ENCODE measurements at places on chromosomes 1 and 21.

DNA sequence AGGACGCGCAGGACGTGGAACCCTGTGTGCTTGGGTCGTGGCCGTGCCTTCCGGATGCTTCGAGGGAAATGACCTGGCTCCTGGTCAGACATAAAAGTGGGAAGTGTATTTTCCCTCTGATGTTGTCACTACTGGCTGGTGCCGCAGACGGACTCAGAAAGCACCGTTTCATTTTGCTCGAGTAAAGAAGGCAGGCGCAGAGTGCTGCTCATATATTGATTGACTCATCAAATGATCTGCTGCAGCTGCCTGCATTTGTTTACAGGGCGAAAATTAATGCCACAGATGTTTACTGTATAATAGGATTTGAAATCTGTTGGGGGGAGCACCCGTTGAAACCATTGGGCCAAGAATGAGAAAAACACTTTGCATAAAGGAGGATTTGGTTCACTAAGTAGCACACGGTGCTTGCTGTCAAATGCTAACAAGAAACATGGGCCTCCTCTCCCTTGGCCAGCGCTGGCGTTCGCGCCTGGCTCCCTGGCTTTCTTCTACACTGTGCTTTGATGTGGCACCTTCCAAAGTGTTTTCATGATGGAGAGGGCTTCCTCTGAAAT is 365.5 kb downstream of the CAMTA1 start:
- DNase-seq: no peak

DNA sequence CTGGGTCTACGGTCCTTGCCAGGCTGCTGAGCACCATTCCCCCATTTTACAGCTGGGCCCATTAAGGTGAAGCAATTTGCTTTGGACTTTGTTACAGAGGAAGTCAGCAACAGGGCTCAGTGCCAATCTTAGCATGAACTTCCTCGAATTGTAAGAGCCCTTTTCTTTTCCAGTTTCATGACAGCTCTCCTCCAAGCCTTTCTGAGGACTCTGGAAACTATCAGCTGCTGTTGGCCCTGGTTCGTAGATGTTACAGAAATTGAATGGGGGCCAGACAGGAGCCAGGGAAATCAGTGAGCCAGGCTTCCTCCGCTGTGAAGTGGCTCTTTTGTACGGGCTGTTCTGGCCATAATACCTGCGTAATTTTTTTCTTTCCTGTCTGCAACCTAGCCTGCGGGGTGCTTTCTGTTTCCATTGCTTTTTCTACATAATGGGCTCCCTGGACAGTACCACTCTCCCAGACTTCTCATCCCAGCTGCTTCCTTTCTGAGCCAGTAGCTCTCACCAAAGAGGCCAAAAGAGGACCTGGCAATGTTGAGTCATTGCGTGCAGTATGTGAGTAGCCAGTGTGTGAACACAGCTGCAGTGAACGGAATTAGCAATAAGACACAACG is 386.3 kb downstream of the DISC1 start:
- no peak for DNase-seq

DNA sequence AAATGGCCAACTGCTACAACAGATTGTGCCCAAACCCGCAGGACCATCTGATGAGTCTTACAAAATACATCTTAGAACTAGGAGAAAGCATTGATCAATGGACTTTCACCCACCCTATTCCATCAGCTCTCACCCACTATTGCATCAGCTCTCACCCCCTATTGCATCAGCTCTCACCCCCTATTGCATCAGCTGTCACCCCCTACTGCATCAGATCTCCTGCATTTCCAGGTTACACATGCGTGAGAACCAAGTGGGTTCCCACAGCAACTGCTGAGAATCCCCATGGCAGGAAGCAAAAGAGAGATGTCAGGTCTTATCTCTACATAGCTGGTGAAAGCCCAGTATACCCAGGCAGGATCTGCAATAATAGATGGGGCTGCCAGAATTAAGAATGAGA is 533.5 kb downstream of the LTN1 start:
- DNase-seq: no peak

DNA sequence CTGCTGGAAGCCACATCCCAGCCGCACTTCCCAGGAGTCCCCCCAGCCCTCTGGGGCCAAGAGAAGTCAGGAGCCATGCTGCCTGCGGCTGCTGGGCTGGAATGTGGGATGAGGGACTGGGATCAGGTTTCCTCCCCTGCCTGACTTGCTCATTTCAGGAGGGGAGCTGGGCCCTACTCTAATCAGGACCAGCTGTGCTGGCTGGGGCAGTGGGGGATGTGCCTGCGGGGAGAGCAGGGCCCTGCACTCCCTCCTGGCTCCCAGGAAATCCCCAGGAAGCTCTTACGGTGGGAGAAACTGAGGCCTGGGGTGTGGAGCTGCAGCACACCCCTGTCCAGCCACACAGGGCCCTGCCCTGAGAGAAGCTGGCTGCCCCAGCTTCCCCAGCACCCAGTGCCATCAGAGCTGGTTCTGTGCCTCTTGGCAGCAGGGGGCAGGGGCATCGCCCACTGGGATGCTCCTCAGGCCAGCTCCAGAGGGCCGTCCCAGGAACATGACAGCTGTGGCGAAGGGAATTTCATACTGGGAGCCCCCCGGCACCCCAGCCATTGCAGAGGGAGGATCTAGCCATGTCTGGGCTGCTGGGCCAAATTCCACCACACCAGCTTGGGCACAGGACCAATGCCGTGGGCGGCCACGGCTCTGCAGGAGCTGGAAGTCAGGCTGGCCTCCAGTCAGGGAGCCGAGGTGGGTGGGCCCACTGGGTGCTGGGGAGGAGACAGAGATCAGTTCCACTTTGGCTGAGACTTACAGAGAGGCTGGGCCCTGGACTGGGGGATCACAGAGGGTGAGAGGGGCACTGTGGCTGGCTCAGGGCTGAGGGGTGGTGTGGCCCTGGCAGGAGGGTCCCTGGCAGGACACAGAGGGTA is 21.3 kb upstream of the PRSS38 start:
- no peak for DNase-seq

DNA sequence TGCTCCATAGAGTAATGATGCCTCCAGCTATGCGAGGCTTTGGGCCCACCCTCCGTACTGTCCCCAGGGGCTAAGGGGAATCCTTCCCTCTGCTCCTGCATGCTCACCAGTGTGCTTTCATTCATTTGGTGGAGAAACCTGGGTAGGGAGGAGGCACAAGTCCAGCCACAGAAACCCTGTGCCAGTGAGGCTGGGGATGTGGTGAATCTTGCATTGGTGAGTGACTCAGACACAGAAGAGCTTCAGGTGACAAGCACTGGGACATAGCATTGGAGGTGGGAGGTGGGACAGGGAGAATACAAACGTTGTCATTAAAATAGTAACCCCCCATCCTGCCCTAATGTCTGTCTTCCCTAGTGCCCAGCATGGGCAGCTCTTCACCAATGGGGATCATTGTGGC is 5.2 kb downstream of the FCGR2A start:
- no peak for DNase-seq

All from RCC 7860 (cell line).